Activated T-cell treated with anti-CD3 and anti-CD28 coated beads for 4 hours (primary cell): ENCODE measurements at places on chromosomes 3 and 15.

GRCh38 chr15:52529341-52529924, 753 bp upstream of the MYO5A start:
- peak; percentile 11 for DNase-seq

DNA sequence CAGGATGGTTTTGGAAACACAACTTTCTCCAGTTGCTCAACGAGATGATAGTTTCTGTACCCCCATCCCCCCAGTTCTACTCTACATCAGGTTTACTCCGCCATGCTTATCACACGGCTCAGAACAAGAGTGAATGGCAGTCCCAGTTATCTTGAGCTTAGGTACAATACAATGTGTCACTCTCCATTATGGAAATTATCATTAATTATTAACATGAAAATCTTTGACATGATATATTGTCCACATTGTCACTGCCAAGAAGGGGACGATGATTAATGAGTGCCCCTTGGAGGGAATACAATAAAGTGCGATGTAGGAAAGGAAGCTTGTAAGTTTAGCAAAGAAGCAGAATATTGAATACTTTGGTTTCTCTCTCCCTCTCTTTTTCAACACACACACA, 252.6 kb upstream of the CFAP20DC start:
- no peak for DNase-seq

DNA sequence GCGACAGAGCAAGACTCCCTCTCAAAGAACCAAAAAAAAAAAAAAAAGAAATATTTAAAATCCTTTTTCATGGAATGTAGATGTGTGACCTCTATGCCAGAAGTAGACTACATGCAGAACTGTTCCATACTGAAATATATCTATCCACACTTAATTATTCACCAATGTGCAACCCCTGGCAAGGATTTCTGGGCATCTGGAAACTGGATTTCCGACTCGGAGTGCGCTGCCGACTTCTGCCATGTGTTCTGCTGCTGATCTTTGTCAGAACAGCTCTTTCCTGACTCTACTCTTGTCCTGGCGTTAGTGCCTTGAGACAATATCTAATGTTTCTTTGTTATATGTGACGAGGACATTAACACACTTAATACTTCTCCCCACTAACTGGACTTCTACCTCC, 11.7 kb downstream of the LIPH start:
- DNase-seq: no peak

- DNase-seq: no peak
Measured at GRCh38 chr3:197270558-197271317, 27.7 kb downstream of the DLG1 start.

- no peak for DNase-seq
Measured at GRCh38 chr3:52787246-52787645, 7.3 kb upstream of the ITIH3 start.

GRCh38 chr3:13535905-13536304, 13.0 kb upstream of the FBLN2 start:
- no peak for DNase-seq

GRCh38 chr15:61112231-61112630, 116.9 kb downstream of the RORA start:
- no peak for DNase-seq

GRCh38 chr3:14281053-14281452, 102.4 kb downstream of the LSM3 start:
- no peak for DNase-seq

DNA sequence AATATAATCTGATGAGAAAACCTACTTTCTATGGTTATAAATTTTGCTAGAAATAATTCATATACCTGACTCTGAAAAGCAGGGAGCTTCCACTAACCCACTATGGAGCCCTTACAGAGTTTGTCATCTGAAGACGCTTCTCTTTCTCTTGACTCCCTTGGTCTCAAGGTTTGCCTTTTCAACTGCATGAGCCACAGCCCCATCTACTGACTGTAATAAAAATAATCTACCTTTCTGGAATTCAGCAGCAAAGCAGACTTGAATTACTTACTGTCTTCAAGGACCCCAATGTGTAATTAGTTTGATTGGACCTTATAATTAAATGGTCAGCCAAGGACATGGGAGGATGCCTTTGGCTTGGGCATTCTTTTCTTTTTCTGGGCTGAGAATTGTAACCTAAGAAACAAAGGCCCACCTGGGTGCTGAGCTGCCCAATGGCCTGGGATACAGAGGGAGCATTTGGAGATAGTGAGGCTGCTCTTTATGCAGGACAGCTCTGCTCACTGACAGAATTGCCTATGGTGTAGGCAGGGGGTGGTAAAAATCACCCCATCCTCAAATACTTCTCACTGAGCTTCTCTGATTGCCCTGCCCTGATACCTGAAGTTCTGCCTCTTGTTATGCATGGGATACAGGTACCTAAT, 178.6 kb upstream of the TRIM42 start:
- DNase-seq: no peak

DNA sequence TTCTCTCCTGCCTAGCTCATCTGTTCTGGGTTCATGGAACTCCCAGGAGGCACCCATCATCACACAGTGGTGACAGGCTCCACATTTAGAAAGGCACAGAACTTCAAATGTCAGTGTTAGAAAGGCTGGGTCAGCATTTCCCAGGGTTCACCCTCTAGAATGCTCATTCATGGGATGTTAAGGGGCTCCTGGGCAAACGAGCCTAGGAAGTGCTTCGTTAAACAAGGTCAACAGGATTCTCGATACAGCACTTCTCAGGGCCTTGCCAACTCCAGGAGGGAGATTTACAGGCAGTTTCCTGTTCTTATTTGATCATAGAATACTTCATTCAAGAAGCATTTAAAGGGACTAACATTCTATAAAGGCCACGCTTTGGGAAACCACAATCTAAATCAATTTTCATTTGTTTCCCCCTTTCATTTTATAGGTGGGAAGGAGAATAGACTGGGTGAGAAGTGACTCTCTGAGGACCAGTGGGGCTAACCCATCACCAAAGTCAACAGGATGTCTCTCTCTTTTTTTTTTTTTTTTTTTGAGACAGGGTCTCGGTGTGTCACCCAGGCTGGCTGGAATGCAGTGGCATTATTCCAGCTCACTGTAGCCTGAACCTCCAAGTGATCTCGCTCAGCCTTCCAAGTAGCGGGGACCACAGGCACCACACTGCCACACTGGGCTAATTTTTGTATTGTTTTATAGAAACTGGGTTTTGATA, 14.3 kb downstream of the IGDCC4 start:
- DNase-seq: no peak

GRCh38 chr3:61114316-61114953, 136.8 kb downstream of the FHIT start:
- DNase-seq: no peak

- DNase-seq: no peak
Measured at GRCh38 chr3:56421205-56421604, 47.1 kb downstream of the ERC2 start.

- DNase-seq: no peak
Measured at GRCh38 chr15:63369781-63370180, 11.9 kb downstream of the CA12 start.

GRCh38 chr3:123318374-123318773, 116.6 kb downstream of the SEC22A start:
- DNase-seq: no peak

GRCh38 chr3:160081958-160082533, 93.4 kb downstream of the IL12A start:
- no peak for DNase-seq

DNA sequence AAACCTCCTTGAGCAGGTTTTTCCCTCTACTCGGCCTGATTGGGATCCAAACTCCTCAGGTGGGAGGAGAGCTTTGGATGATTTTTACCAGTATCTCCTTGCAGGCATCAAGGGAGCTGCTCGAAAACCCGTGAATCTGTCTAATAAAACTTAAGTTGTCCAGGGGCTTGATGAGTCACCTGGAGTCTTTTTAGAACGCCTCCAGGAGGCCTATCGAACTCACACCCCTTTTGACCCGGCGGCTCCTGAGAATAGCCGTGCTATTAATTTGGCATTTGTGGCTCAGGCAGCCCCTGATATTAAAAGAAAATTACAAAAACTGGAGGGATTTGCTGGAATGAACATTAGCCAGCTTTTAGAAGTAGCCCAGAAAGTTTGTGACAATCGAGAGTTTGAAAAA, 41.6 kb downstream of the ZBTB11 start:
- DNase-seq: no peak

DNA sequence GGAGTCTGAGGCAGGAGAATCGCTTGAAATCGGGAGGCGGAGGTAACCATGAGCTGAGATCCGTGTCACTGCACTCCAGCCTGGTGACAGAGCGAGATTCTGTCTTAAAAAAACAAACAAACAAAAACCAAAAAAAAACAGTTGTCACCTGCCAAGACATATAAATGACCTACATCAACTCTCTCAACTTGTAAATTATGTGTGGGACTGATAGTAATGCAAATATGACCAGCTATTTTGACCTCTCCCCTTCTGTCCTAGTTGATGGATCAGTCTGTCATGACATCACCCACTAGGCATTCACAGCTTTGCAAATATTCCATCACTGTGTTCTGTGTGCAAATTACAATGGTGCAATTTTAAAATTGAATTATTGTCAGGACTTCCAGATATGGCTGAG, 175.4 kb downstream of the EBLN2 start:
- DNase-seq: no peak

DNA sequence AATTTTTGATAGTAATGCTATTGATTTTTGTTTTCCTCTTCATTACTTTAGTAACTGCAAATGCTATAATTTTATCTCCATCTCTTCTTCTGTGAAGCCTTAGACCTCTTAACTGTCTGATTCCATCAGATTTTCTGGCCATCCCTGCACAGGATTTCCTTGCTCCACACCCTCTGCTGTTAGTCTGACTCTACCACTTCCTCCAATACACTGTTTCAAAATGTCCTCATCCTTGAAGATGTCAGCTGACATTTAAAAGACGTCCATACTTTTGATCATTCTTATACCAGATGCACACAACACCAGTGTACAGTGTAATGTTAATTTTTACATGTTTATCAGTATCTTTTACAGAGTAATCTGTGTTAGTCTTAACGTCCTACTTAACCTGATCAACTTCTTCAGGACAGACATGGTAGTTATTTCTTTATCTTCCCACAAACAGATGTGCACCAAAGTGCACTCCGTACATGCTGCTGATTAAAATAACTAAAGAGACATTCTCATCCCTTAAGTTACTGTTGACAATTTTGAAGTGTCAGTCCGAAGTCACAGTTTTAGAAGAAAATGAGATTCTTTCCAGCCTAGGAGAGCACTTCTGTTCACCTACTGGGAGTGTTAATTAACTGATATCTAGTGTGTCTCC, 102.4 kb upstream of the RASGRP1 start:
- DNase-seq: no peak

DNA sequence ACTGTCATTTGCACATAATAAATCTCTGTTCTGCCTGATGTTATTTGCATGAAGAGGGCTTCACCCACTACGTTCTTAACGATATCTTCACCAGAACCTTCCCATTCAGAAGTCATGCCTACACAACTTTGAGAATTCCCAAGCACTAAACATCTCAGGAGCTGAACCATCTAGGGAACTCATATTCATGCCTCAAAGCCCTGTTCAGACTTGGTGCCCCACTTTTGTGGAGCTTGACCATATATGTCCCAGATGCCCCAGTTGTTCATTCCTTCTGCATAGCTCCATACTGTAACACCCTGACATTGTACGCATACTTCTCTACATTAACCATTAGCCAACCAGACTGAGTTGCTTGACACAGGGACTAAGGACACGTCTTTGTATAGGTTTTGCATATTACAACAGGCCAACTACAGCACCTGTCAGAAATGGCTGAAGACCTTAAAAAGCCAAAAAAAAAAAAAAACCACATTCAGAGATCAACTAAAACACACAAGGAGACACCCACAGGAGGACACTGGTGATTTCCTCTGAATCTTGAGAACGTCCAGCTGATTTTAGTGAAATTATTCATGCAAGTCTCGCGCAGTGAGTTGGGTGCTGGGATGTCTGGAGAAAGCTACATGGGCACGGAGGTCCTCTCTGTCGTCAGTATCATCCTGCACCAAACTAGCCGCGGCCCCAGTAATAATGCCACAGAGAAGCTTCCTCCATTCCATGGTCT, 141.4 kb downstream of the FOXP1 start:
- DNase-seq: no peak

GRCh38 chr15:88896333-88897033, 1.1 kb upstream of the HAPLN3 start:
- no peak for DNase-seq

DNA sequence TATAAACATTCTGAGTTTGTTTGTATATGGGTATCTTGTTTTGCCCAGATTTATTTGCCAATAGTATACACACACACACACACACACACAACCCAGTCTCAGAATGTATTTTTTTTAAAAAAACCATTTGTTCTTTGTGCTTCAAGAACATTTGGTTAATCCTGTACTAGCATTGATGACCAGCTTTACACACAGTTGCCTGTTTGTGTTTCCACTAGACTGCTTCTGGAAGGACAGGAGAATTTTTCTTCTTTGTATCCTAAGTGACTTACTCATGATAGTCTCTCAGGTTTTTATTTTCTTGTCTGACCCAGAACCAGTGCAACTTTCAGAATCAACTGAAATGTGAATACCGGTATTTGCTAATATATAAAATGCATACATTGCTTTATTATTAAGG, 40.5 kb downstream of the U2SURP start:
- no peak for DNase-seq

GRCh38 chr3:196192036-196192523, 19.1 kb downstream of the ZDHHC19 start:
- no peak for DNase-seq

- no peak for DNase-seq
Measured at GRCh38 chr3:185340751-185341150, 22.2 kb upstream of the MAP3K13 start.

DNA sequence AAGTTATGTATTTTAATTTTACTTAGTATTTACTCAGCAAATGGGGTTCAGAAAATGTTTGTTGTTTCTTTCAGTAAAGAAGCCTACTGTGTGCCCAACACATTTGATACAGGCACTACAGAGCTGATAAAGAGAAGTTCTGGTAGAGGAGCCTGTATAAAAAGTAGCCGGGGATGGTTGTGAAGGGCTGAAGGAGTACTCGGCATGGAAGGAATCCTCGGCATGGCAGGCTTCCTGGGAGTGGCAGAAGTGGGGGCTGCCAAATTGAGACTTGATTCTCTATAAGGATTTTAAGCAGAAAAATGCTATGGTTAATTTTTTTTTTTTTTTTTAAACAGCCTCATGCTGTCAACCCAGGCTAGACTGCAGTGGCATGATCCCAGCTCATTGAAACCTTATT, 9.3 kb downstream of the ARL13B start:
- no peak for DNase-seq

DNA sequence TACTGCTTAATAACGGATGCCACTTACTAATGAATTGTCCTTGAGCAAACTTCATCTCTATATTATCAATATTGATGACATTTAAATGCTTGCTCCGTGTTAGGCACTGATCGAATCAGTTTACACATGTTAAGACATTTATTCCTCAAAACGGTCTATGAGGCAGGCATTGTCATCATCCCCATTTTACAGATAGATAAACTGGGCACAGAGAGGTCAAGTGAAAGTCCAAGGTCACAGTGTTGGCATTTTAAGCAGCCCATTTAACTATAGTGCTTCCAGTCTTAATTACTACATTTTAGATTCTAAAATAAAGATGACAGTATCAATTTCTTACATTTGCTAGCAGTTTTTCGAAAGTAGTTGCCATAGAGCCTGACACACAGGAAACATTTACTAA, 966 bp upstream of the ABI3BP start:
- DNase-seq: no peak
